CD4-positive, alpha-beta T cell (primary cell): ENCODE measurements at places on chromosomes 5 and 9. TPM values are rescaled to one million over a fixed set of nuclear protein-coding genes. Genes with fewer than 3 reads are reported as not detected.
A peak's percentile ranks its signal among the peaks of the same experiment; 100 is the strongest.

DNA sequence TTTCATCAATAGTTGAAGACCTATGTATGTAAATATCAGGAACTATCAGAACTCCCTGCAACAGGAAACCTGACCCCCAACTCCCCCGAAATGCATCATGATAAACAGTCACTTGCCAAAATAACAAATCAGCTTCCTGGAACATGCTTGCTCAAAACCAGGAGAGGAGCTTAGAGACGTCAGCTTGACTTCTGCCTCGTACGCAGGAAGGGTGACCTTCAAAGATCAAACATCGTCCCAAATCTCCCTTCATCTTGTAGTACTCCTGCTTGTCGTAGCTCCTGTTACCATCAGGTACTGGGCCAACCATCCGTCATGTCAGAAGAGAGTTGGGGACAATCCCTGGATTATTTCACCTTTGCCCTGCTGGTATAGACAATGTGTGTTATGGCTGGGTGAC, 396.1 kb downstream of the GADD45G start:
- H3K36me3 ChIP-seq: no peaks in the 10 kb centered on the region
- no peak overlapping the region for H3K27ac ChIP-seq
- H3K27me3 ChIP-seq: no peaks in the 10 kb centered on the region
- DNase-seq: no peak
- H3K4me1 ChIP-seq: peaks cover 19% of the 10 kb centered on the region
- no peak overlapping the region for H3K4me3 ChIP-seq

DNA sequence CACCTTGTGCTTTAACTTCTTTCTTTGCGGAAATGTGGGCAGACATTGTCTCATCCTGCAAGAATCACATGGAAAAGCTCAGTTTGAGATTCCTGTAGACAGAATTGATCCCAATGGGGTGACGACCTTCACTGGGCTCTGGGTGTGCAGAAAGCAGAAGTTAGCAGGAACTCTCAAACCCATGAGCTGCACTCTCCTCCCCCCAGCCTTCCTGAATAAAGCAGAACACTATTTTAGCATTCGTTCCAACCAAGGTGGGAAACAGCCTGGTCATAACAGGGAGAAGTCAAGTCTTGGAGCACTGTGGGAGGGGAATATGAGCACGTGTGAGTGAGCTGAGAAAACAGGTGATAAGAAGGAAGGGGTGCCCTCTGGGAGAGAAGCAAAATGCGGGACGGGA, 87.4 kb upstream of the FER start:
- no peak overlapping the region for H3K4me3 ChIP-seq
- DNase-seq: no peak
- H3K36me3 ChIP-seq: no peaks in the 10 kb centered on the region
- no peak overlapping the region for H3K27ac ChIP-seq
- no peaks in the 10 kb centered on the region for H3K4me1 ChIP-seq

DNA sequence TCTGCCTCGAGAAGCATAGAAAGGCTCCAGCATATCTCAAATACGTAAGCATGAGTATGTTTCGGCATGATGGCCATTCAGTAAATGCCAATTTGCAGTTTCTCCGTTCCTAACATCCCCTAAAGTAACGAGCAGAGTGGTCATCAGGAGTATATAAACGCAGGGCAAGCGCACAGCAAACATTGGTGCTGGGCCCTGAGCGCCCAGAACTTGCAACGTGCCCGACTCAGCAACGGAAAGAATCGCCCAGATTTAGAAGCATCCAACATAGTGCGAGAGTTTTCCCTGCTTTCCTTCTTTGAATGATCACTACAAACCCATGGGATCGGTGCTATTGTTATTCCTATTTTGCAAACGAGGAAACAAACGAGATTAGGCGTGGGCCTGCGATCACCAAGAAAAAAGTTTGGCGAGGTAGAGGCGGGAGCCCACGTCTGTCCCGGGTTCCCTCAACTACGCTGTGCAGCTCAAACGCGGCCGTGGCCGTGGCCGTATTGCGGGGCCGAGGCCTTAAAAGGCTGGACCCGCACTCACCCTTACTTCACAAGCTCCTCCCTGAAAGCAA, 505 bp downstream of the RPS14 start:
- peak overlapping the region; percentile 86 for H3K4me3 ChIP-seq
- H3K36me3 ChIP-seq: peaks cover 47% of the 10 kb centered on the region
- H3K4me1 ChIP-seq: peaks cover 36% of the 10 kb centered on the region

- H3K27me3 ChIP-seq: no peaks in the 10 kb centered on the region
- no peaks in the 10 kb centered on the region for H3K36me3 ChIP-seq
- no peak for DNase-seq
Observed at GRCh38 chr5:125865166-125865815, 557.9 kb upstream of the GRAMD2B start.

Gene FBN2
- total RNA-seq: not detected

Gene TMEM174
- not detected for total RNA-seq

GRCh38 chr9:34486572-34486971, 28.0 kb downstream of the DNAI1 start:
- DNase-seq: no peak
- no peaks in the 10 kb centered on the region for H3K4me1 ChIP-seq
- H3K4me3 ChIP-seq: no peak overlapping the region
- H3K27me3 ChIP-seq: peaks cover 7% of the 10 kb centered on the region

Gene CAMK2A
- total RNA-seq: 0.22 TPM

DNA sequence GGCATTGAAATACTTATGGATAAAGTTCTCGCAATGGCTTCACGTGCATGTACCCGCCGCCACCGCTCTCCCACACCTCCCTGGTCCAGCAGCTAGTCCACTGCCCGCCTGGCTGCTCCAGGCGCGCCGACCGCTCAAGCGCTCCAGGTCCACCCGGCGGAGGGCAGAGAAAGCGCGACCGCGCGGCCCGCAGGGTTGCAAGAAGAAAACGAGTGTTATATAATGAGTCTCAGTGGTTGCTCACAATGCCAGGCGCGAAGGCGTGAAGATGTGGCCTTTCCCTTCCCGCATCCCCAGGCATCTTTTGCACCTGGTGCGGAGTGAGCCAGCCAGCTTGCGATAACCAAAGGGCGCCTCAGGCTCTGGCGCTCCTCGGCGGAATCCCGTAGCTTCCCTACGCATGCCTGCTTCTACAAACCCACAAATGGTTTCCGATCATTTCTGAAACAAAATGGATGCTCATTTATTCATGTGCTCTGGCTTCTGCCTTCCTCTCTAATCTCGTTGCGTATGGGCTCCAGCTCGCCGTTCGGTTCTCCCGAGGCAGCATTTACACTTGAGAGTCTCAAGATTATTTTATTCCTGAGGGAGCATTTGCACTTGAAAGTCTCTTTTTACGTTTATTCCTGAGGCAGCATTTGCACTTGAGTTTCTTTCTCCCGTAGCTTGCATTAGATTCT, 25.7 kb downstream of the CDKN2A start:
- no peak overlapping the region for H3K4me3 ChIP-seq
- H3K4me1 ChIP-seq: peaks cover 38% of the 10 kb centered on the region
- peaks cover 100% of the 10 kb centered on the region for H3K27me3 ChIP-seq
- H3K27ac ChIP-seq: no peak overlapping the region
- no peaks in the 10 kb centered on the region for H3K36me3 ChIP-seq

- no peaks in the 10 kb centered on the region for H3K36me3 ChIP-seq
- H3K4me3 ChIP-seq: no peak overlapping the region
- H3K27ac ChIP-seq: no peak overlapping the region
- no peaks in the 10 kb centered on the region for H3K4me1 ChIP-seq
Observed at GRCh38 chr5:36948650-36949049, 72.1 kb downstream of the NIPBL start.

DNA sequence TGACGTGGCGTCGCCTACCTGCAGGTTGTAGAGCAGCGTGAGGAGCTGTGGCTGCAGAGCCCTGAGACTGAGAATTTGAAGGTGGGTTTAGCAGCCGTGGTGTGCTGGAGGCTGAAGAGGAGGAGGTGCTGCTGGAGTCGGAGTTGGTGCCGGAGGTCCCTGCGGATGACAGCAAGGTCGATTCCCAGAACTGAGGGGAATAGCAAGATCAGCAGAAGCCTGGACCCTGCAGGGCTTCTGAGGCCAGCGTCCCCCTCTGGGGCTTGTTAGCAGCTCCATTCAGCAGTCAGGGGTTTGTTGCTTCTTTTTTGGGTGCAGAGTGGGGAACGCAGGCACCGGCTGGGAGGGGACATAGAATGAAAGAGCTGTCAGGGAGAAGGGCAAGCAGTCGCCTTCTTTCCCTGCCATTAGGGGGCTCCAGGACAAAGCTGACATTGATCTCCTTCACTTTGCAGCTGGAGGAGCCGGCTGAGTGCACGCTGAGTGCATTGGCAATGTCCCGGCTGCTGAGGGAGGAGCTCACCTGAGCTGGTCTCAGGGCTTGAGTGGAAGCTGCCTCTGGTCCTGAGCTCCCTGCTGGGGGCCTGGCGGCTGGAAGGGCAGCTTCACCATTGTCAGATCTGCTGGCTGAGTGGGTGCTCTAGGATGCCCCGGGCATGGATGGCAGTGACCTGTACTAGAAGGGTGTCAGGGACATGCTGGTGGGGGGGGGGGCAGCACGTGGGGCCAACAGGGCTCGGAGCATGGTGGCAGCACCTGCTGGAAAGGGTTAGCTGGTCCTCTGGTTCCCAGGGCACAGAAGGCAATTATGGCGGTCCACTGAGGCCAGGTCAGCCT, 20.8 kb downstream of the OBP2B start:
- H3K27me3 ChIP-seq: peaks cover 9% of the 10 kb centered on the region
- peaks cover 12% of the 10 kb centered on the region for H3K4me1 ChIP-seq
- H3K4me3 ChIP-seq: no peak overlapping the region
- no peaks in the 10 kb centered on the region for H3K36me3 ChIP-seq

DNA sequence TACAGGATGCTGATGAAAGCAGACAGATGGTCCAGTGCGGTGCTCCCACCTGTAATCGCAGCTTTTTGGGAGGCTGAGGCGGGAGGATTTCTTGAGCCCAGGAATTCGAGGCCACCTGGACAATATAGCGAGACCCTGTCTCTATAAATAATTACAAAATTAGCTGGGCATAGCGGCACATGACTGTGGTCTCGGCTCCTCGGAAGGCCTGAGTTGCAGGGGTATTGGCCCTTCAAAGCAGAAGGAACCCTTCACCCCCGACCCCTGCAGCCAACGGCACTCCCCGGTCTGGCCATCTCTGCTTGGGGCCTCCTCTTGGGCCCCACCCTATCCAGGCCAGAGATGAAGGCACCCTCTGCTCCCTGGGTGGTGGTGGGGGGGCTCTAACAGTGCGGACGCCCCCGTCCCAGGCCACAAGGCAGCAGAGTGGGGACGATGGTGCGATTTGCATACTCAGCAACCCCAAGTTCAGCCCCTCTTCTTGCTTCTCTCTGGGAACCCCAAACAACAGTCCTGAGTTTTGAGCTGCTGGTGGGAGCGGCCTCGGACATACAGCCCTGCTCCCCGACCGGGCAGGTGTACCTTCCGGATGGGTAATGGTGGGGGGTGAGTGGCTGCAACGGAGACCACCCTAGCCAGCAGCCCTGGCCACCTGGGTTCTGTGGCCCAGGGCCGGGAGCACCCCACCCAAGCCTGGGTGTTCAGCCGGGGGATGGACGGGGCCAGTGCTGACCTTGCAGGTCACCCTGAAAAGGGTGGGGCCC, 50.7 kb downstream of the NACC2 start:
- H3K4me1 ChIP-seq: peaks cover 12% of the 10 kb centered on the region
- H3K36me3 ChIP-seq: peaks cover 10% of the 10 kb centered on the region
- DNase-seq: no peak

DNA sequence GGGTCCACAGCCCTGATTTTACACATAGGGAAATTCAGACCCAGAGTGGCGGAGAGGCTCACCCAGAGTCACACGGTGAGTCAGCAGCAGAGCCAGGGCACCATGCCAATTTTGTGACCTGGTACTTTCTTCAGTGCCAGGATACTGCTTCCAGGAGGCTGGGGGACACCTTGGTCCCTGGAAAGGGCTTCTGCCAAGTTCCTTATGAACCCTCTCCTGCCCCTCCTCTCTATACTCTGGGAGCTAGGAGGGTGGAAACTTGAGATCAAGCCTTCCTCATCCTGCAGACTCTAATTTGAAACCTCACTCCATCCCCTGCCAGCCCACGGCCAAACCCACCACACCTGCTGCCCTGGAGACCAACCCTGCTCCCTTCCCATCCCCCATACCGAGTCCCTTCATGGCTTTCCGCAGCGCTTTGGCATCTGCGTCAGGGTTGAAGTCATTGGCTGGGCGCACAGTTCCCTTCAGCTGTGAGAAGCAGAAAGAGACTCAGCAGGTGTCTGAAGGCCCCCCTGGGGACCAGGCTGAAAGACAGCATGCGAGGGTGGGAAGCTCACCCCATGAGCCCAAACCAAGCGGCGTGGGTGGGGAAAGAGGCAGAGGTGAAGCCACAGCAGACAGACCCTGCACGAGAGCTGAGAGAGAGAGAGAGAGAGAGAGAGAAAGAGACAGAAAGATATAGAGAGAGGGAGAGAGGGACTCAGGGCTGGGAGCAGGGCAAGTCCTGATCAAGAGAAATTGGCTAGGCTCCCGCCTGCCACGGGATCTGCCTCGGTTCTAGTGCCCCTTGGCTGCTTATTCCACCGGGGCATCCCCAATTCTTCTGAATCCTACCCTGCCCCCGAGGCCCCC, 33.5 kb downstream of the ANXA6 start:
- no peak for DNase-seq
- no peak overlapping the region for H3K4me3 ChIP-seq
- peaks cover 98% of the 10 kb centered on the region for H3K36me3 ChIP-seq
- H3K27me3 ChIP-seq: no peaks in the 10 kb centered on the region
- peak overlapping the region; percentile 32 for H3K27ac ChIP-seq

GRCh38 chr9:88746743-88747398, 211.9 kb downstream of the NXNL2 start:
- DNase-seq: no peak
- no peak overlapping the region for H3K27ac ChIP-seq
- no peaks in the 10 kb centered on the region for H3K27me3 ChIP-seq
- H3K4me1 ChIP-seq: no peaks in the 10 kb centered on the region
- no peaks in the 10 kb centered on the region for H3K36me3 ChIP-seq

DNA sequence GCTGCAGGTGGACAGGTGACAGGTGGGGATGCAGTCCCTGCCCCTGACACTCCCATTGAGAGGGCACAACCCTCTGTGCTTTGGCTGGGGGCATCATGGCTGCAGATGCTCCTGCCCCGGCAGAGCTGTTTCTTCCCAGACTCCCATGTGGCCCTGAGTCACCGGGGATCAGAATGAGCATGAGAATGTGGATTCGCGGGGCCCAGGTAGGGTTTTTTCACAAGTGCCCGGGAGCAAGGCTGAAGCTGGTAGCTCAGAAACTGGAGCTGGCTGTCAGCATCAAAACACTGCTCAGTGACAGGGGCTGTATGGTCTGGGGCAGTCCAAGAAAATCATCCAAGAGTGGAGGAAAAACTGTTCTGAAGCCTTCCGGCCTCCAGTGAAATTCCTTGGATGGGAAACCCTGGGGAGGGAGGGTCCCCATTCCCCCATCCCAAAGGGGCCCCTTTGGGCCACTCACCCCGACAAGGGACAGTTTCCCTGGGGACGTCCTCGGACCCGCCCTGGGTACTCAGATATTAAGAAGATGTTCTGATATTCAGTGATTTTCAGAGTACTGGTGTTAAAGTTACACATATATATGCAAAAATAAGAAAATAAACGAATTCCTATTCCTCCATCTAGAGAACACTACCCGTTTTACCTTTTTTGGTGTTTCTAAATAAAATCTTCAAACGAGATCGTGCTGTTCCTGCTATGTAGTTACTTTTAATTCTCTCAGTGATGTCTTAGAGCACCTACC, 120.1 kb upstream of the LPCAT1 start:
- no peak overlapping the region for H3K27ac ChIP-seq
- peak overlapping the region; percentile 14 for H3K4me3 ChIP-seq
- DNase-seq: no peak
- peaks cover 17% of the 10 kb centered on the region for H3K4me1 ChIP-seq

- DNase-seq: no peak
- H3K27me3 ChIP-seq: no peaks in the 10 kb centered on the region
- H3K4me3 ChIP-seq: peak overlapping the region; percentile 81
- no peaks in the 10 kb centered on the region for H3K36me3 ChIP-seq
- H3K27ac ChIP-seq: peak overlapping the region; percentile 94
Observed at GRCh38 chr5:119071561-119071995, 691 bp downstream of the DMXL1 start.
